ENCODE measurements at places on chromosomes 1 and 21.

GRCh38 chr1:159918352-159919200 is 6.7 kb downstream of the TAGLN2 start:
- DNase-seq: no peak

DNA sequence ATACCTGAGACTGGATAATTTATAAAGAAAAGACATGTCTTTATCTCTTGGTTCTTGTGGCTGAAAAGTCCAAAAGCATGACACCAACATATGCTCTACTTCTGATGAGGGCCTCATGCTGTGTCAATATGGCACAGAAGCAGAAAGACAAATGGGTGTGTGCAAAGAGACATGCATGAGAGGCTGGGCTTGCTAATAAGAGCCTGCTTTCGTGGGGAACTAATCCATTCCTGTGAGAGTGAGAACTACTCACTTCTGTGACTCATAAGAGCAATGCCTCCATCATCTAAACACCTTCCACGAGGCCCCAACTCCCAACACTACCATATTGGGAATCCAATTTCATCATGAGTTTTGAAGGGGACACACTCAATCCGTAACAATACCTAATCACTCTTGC is 340.0 kb upstream of the DUSP10 start:
- DNase-seq: no peak

- DNase-seq: no peak
Observed at GRCh38 chr21:14551741-14552140, 5.6 kb upstream of the SAMSN1 start.

DNA sequence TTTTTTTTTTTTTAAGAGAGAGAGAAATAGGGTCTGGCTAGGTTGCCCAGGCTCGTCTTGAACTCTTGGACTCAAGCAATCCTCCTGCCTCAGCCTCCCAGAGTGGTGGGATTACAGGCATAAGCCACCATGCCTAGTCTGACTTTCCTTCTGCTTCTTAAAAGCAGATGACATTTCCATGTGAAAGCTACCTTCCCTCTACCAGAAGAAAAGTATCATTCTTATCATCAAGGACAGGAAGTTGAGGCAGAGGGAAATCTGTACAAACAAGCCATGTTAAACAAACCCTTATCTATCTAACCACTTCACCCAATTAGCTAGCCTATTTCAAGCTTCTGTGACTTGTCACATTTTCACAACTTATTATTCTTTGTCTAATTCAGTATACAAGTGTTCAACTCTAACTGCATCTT is 54.8 kb downstream of the SAMSN1 start:
- no peak for DNase-seq

GRCh38 chr1:177975588-177976495 is 6.0 kb upstream of the SEC16B start:
- no peak for DNase-seq

GRCh38 chr1:108553905-108554304 is 6.0 kb upstream of the EEIG2 start:
- no peak for DNase-seq

DNA sequence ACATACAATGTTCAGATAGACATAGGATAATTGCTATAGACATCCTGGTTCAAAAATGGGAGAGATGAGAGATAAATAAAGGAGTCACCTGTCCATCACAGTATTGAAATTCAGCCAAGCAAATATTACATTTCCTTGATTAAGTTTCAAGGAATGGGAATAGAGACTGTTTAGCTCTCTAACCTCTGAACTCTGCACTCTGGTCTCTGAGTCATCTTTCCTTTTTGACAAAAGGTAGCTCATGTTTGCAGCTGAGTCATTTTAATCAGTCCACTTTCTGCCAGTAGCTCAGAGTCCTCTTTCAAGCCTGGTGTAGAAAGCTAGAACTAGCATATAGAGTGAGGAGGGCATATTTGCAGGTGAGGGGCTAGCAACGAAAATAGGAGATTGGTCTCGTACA is 51.4 kb upstream of the GJA8 start:
- DNase-seq: no peak

DNA sequence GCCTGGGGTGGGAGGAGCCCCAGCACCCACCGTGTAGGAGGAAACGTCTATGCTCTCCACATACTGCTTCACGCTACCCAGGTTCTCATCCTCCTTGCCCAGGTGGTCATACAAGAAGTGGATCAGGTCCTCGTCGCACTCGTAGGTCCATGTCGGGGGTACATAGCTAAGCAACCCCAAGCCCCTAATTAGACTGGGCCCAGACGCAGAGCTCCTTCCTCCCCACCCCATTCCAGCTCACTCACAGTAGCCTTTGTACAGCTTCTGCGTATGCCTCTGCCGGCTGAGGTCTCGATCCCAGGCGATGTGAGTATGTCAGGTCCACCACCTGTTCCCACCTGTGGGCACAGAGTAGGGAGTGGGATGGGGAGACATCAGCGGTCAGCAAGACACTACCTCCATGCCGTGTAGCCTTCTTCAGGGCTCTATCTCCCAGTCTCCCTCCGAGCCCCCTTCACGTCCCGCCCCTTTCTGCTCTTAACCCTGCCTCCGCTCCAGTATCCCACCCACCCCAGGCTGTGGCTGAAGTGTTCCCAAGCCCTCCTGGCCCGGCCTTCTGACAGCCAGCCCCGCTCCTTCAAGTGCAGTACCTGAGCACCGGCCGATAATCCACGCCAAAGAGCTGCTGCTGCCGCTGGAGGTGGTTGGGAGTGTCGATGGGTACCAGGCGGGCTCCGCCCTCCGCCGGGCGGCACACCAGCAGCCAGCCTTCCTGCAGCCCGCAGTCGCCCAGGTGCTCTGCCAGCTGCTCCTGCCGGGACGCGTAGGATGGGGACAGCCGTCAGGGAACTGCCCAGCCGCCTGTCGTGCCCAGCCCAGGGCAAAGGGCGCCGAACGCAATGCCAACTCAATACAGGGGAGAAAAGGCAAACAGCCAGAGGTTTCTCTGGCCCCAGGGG is 919 bp downstream of the HECTD3 start:
- DNase-seq: peak; percentile 32

- DNase-seq: no peak
Observed at GRCh38 chr1:110872366-110872744, 593 bp upstream of the CD53 start.

GRCh38 chr1:234773936-234774677 is 164.1 kb upstream of the IRF2BP2 start:
- DNase-seq: no peak

DNA sequence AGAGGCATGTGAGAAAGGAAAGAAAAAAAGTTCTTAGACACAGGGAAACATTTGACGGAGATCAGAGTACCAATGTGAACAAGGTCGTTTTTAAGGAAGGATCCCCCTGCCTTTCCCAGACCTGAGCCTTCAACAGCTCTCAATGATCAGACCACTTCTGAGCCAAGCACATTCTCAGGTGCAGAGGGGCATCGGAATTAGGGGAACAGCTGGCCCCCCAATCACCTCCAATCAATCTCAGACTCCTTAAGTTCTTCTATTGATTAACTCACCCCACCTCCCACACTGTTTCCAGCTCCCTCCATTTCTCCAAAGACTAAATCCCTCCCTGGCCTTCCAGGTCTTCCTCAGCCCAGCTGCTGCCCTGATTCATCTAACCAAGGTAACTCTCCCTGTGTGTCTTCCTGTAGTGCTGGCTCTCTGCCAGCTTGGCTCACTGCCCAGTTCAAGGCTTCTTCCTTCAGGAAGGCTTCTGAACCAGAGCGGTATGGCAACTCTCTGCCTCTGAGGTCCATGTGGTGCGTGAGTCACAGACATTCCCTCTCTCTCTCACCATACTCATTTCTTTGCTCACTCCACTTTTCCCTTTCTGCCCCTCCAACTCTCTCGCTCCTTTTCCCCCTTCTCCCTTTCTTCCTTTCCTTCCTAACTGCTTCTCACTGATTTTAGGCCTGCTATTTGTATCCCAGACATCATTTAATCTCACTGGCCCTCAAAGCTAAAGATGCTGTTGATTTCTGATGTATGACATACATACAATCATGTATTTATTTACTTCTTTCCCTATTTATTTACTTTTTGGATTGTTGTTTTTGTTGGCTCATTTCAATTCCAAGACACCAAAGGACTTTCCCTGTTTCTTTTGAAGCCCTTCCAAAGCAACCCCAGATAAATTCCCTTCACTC is 18.1 kb downstream of the CFAP45 start:
- peak; percentile 24 for DNase-seq

DNA sequence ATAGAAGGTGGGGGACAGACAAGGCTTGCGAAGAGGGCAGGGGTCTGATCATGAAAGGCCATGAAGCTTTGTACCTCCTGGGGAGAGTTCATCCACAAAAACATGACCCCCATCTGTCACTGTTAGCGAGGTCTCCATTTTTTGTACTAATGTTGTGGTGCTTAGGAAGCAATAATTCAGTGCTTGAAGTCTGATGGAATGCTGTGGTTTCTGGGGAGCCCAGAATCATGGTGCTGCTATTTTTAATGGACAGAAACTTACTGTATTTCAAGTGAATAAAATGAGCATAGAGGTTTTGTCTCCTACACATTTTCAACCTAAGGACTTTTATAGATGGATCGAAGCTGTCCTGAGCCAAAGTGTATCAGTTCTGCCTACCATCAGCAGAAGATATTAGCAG is 28.2 kb upstream of the RGL1 start:
- DNase-seq: no peak

DNA sequence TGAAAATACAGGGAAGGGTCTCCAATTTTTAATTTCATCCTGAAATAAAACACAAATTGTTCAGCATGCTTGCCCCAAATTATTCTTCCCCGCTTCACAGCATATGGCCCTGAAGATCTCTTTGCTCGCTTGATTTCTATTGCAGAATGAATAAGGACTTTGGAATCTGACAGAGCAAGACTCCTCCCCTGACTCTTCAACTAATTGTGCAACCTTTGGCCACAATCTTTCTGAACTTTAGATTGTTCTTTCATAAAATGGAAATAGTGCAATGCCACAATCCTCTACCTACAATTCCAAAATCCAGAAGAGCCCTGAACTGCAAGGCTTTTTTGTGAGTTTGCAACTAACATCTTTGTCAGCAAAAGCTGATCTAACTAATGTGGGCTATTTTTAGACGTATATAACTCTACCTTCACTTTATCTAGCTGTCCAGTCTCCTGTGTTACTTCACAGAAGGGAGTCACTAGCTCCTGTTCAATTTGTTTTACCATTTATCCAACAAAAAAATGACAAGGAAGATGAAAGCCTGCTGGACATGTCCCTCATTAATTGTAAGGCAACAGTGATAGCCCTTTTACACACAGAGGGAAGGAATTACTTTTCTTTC is 13.4 kb downstream of the RNASEL start:
- no peak for DNase-seq

DNA sequence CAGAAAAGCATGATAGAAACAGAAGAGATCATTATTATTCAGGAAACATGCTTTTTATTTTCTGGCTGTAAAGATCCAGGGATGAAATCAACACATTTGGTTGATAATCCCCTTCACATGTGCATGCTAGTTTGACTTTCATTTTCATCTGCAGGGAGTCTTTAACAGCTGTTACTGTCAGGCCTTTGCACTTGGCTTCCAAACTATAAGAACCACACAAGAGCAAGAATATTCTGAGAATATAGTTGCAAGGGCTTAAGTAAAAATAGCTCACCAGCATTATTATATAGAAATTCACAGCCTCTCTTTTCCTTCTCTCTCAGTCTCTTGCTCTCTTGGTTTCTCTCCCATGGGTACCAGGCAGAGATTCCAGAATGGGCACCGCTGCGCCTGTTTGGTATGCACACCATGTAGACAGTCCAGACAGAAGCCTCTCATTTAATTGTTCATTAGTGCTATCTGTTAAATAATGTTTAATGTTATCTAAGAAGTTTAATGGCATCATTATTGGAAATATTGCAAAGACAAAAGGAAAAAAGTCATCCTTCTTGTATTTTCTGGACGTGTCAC is 622.3 kb upstream of the PLXNA2 start:
- no peak for DNase-seq

GRCh38 chr1:212077028-212077427 is 41.5 kb downstream of the DTL start:
- DNase-seq: no peak

GRCh38 chr1:221874285-221875003 is 132.6 kb upstream of the DUSP10 start:
- no peak for DNase-seq

DNA sequence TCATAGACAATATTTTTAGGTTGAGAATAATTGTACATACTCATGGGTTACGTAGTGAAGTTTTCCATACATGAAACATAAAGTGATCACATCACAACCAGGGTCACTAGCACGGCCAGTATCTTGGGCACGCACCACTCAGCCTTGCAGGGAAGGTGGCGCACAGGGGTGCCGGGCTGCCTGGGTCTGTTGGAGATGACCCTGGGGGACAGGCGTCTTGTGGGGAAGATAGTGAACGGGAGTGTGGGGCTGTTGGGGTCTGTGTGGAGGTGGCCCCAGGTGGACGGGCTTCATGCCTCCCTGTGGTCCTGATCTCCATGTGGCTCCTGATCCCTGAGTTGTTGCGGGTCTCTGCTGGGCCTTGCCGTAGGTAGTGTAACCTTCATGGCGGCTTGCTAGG is 38.3 kb upstream of the PRSS38 start:
- DNase-seq: no peak

DNA sequence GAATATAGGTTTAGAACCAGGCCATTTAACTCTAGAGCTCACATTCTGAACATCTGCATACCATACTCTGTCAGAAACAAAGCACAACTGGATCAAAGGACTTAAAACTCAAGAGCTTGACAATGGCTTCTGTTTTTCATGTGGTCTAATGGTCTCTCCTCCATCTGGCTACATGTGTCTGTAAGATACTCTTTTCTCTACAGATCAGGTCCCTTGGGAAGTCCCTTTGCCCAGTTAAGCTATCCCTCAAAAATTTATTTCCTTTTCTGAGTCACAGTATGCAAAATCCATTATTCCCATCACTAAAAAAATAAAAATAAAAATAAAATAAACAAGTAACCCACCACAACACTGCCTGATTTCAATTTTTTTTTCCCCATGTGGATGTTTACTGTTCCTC is 357.0 kb upstream of the PRMT6 start:
- DNase-seq: no peak

GRCh38 chr1:43538143-43538487 is 7.4 kb downstream of the PTPRF start:
- no peak for DNase-seq

- DNase-seq: no peak
Observed at GRCh38 chr1:172537827-172538391, 5.0 kb downstream of the SUCO start.

DNA sequence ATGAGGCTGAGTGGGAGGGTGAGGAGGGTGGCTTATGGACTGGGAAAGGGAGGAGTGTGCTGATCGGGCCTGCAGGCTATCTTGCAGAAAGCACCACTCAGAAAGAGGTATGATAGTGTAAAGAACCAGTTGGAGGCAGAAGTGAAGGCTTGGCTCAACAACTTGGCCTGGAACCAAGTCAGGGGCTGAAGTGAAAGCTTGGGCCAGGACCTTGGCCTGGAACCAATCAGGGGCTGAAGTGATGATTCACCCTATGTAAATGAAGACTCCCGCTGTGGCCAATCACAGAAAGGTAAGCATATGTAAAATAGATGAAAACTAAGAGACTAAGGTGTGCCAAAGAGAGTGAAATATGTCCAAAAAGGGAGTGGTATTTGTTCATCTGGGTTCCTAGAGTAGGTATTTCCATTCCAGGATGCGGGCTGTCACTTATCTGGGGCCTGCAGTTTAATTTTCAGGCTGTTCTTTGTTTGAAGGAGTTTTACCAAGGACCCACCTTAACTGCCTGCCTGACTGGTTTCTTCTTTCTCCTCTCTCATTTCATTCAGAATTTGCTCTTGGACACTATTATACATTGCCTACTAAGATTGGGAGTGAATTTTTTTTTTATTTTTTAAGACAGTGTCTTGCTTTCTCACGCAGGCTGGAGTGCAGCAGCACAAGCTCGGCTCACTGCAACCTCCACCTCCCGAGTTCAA is 5.1 kb upstream of the RFX5 start:
- DNase-seq: no peak

GRCh38 chr1:40894455-40894854 is 32.3 kb upstream of the CITED4 start:
- DNase-seq: no peak
